ENCODE measurements at places on chromosomes 7 and 10.

DNA sequence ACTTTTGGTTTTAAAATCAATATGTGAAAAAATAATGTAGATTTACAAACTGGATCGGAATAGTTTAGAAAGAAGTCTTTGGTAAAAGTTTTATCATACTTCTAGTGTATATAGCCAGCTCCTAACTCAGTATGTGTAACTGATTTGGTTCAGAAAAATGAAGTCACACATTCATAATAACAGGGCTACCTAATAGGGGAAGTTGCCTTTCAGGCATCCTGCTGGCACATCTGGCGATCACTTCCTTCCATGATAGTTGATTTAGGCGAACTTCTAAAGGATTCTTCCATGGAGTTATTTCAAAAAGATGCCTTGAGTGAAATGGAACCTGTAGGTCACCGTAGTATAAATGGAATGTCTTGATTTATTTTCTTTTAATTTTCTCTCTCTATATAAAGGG is 69.1 kb downstream of the SHH start:
- no peak for DNase-seq

GRCh38 chr7:82932516-82932915 is 230.2 kb downstream of the PCLO start:
- no peak for DNase-seq

DNA sequence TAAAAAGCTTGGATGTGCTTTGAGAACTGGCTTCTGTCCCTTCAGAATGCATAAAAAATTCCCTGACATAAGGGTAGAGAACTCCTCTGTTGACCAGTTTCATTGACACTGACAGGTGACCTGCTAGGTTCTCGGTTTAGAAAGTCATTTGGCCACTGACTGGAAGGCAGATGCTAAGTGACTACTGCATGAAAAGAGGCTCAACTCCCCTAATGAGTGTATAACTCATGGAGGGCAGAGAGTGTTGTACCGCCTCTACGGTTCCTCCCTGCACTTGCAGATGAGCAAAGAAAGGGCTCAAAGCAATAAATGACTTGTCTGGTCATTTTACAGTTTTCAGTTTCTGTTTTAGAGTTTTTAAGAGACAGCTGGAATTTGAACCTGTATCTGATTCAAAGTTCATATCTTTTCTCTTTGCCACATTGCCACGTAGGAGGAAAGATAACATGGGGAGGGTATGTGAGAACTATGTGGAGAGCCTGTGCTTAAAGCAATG is 2.9 kb upstream of the FGL2 start:
- DNase-seq, result no peak

- no peak for DNase-seq
Measured at GRCh38 chr10:13705526-13706174, 118.9 kb downstream of the PRPF18 start.

DNA sequence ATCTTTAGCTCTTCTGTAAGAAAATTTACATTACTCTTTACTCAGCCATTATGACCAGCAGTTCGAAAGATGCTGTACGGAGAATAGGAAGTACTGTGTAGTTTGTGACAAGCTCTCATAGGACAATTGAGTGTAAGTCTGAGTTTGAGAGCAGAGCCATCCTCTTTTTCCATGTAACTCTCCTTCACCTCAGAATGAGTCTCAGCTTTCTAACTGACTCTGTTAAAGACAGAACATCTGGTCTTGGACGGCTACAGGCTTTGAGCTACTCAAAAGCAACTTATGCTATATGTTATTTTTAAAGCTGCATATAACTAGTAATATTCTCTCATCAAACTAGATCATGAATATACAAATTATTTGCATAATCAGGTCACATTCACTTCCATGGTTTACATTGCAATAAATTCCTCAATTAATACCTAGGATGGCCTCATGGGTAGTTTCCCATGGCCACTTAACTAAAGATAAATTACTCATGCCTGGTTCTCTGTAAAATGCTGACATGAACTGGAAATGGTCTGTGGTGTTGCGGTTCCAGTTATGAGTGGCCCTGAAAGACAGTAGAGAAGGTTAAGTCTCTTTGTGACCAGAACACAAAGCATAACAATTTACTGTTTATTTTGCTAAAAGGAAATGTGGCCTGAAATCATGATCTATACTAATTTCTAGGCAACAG is 358.7 kb downstream of the PHF14 start:
- DNase-seq, result no peak

- no peak for DNase-seq
Measured at GRCh38 chr10:46305079-46305818, 18.5 kb downstream of the ANTXRL start.

DNA sequence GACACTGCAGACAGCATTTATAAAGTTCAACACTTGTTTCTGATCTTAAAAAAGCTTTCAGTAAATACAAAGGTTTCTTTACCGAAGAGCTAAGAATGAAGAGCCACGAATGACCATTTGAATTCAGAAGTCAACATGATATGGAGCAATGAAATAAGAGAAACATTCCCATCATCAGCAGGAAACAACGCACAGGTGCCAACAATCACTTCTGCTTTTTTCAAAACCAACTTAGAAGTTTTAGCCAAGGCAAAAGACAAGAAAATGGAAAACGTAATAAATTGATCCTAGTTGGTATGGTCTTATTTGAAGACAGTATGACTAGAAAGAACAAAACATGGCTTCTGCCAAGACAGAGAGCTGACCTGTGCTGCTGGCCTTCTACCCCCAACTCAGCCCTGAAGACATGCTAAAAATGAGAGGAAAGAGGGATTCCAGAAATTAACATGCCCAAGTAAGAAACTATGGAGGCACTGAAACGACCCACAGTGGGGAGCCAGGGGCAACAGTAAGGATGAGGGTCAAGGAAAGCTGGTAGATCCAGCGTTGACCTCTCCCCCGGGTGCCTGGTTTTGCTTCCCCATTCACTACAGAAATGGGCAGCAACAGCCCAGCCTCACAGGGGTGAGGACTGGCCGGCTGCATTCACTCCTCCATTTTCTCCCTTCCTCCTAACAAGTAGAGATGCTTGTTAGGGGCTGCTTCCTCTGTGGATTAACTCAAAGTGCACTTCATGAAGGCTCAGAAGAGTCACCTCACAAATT is 30.1 kb downstream of the VPS41 start:
- no peak for DNase-seq

- DNase-seq, result no peak
Measured at GRCh38 chr10:93063977-93064660, 3.5 kb downstream of the CYP26C1 start.

- no peak for DNase-seq
Measured at GRCh38 chr10:4382811-4383210, 443.2 kb upstream of the AKR1E2 start.

DNA sequence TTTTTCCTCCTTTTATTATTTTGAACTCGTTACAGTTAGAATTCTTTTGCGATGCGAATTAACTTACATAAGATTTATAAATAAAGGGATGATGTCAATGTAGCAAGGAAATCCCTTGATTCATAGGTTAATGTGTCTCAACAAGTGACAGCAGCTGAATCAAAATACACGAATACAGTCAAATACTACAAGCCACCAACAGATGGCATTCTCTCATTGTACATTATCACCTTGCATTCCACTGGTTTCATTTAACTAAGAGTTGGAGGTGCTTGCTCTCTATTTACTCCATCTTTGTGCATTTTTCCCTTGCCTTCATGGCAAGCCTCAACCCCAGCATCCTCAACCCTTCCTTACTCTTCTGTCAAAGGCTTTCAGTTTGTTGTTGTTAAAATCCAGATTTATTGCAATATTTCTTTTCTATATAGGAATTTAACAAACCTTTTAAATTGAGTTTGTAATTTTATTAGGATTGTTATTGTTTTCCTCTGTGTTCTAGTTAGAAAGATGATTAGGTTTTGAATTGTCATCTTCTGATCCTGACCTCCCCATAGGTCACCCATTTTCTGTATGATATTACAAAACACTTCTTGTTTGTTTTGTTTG is 78.3 kb downstream of the SLC25A40 start:
- no peak for DNase-seq

DNA sequence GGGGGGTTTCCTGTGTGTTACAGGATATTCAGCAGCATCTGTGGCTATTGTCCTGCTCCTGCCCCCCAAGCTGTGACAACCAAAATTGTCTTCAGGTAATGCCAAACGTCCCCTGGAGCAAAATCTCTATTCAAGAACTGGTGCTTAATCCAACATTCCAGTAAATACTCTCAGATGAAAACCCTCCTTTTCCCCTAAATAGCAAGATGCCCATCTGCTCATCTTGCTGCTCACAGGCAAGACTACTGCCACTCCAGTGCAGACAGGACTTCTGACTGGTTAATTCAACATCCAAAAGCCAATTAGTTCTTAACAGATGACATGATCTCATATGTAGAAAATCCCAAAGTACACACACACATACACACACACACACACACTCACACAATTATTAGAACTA is 20.5 kb upstream of the JAZF1 start:
- DNase-seq, result no peak

GRCh38 chr7:75993689-75994387 is 557 bp downstream of the TMEM120A start:
- DNase-seq, result no peak

DNA sequence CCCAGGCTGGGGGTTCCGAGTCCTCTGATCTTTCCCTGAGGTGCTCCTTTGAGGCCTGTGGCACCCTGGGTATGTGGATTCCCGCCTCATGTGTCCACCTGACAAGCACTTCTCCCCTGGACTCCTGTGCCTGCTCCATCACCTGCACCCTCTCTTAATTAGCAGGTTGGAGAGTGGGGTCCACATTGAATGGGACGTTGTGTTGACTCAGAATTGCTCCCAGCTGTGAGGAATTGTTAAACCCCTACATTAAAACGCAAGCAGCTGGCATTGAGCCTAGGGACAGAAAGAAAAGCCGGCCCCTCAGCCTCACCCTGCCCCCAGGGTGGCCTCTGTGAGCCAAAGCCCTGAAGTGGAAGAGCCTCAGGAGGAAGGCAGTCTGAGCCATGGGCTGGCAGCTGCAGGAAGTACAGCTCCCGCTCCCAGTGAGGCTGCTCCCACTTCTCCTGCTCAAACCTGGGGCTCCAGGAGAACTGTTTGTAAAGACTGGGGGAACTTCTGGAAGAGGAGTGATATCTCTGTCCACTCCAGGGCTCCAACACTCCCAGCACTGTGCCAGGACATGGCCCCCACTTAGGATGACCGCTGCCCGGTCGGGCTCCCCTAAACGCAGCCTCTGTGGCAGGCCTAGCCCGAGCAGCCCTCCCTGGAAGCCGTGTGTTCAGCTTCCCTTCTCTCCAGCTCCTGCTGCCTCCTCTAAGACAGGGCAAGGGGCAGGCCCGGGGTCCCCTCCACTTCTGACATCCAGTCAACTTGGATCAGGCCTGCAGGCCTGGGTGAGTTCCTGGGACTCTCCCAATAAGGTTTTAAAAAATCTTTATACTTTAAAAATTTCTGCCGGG is 1.8 kb upstream of the OPN4 start:
- no peak for DNase-seq

- no peak for DNase-seq
Measured at GRCh38 chr7:22660732-22661131, 66.3 kb upstream of the IL6 start.

DNA sequence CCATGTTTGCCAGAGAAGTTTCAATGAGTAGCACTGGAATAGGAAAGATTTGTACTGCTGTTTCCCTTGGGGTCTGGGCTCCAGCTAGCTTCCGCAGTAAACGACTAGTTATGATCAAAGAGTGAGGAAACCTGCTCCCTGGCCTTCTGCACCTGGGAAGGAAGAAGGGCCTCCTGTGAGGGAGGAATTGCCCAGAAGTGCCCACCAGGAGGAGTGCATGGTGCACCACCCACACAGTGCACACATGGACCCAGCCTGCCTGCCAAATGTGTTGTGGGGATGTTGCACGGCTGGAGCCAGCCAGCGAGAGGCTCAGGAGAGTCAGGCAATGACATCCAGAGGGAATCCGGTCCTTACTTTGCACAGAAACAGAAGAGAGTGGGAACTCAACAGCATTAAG is 27.0 kb upstream of the FAM107B start:
- no peak for DNase-seq

GRCh38 chr7:138169441-138169851 is 93.2 kb downstream of the AKR1D1 start:
- no peak for DNase-seq

DNA sequence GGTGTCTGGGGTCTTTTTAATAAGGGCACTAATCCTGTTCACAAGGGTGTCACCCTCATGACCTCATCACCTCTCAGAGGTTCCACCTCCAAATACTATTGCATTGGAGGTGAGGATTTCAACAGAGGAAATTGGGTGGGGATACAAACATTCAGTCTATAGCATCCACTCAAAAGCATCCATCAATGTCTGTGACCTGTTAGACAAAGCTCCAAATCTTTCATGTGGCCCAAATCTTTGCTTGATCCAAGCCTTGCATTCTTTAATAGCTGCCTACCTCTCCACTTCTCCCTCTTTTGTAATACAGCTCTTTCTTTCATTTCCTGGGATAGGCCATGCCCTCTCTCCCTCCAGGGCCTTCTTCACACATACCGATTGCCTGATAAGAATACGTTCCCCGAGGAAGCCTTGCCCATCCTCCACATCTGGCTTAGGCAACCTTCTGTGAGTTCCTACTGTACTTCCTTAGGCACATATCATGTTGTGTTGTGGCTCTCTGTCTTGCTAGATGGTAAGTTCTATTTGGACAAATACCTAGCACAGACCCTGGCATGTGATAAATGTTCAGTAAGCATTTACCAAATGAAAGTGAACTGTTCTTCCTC is 66.1 kb downstream of the CREM start:
- DNase-seq, result no peak

GRCh38 chr7:109125001-109125400 is 555.3 kb downstream of the DNAJB9 start:
- DNase-seq, result no peak
